Stimulated activated CD8-positive, alpha-beta memory T cell treated with anti-CD3 and anti-CD28 coated beads, Interleukin-2, amount 100 ng/mL, for 48 hours (primary cell): ENCODE measurements at places on chromosomes 11 and 22.

- no peak for DNase-seq
Observed at GRCh38 chr11:116693593-116694348, 79.0 kb downstream of the BUD13 start.

- DNase-seq: no peak
Observed at GRCh38 chr11:30760345-30760744, 174.2 kb upstream of the MPPED2 start.

DNA sequence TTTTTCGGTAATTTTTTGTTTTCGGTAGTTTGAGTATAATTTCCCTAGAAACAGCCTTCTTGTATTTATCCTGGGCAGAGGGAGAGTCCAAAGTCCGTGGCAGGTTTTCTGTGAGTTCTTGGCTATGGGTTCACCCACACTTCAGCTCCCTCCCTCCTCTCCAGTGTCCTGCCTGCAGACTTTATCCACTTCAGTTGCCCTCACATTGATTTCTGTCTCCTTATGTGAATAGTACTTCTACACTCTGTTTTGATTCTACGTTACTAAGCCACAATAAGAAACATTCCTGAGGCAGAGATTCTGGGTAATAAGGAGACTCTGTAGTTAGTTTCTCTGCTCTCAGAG is 868.6 kb downstream of the METTL15 start:
- DNase-seq: no peak

GRCh38 chr11:23725752-23726151 is 771.1 kb upstream of the LUZP2 start:
- DNase-seq: no peak

DNA sequence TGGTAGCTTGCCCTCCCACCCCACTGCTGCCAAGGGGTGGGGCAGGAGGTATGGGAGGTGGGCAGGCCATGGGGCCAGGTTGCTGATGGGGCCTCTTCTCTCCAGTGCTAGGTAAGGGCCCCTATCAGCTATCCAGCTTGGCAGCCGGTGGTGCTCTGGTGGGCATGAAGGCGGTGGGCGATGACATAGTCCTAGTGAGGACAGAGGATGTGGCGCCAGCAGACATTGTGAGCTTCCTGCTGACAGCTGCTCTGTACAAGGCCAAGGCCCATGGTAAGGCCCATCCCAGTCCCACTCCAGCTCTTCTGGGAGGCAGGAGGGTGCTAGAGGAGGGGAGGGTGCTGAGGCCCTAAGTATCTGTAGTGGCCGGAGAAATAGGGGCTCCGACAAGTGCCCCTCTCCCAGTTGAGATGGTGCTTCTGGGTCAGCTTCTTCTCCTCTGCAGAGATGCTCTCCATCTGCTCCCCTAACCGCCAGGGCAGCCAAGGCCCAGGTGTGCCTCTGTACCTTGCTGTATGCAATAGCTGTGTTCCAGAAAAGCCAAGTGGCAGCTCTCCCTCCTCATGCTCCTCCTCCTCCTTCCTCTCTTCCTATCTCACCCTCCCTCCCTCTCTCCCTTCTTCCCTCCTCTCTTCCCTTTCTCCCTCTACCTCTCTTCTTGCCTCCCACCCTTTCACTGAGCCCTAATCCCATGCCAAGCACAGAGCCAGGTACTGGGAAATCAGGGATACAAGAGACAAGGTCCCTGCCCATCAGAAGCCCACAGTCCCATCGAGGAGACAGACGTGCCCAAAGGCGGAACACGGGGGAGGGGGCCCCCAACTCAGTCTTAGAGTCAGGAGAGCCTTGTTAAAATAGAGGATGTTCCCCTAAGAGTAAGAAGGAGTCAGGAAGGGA is 55.3 kb downstream of the OTOG start:
- no peak for DNase-seq

DNA sequence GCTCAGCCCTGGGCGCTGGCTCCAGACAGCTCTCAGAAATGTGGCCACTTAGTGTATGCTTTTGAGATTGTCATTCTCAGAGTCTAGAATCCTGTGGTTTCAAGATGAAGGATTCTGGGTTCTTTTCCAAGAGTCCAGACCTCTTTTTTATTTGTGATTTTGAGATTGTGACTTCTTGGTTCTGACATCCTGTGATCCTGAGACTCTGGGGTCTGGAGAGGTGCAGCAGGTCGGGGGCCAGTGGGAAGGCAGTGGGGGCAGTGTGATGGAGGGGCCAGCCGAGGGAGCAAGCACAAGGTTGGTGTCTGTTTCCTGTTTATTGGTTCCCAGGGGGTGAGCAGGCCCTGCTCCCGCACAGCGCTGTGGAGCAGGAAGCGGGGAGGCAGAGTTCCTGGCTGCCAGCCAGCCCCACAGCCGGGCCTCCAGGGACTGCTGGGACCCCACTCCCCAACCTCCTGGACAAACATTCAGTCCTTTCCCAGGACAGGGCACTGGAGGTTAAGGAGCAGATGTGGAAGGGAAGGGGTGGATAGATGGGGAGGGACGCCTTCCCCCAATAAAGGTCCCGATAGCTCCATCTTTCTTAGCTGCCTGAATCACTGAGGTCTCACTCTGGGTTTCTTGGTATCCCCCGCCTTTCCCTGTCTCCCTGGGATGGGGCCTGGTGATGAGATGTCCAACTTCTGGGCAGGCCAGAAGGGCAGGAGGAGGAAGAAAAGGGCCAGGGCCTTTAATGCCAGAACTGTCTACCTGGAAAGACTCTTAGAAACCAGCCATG is 13.7 kb downstream of the ARHGEF17 start:
- no peak for DNase-seq

DNA sequence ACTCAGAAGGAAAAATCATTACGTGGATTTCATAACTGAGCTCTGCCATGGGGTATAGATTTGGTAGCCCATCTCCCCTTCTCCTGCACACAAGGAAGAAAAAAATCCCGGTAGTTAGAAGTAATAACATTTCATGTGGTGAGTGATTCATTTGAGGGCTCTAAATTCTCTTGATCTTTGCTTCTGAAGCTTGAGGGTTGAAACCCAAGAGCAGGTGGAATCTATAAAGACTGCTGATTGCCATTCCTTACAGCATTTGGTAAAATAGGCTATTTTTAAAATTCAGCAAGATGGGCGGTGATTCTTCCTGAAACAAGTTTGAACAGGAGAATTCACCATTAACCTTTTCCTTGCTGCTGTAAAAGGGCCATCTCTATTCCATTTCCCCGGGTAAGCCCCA is 266.1 kb downstream of the CADM1 start:
- no peak for DNase-seq

- DNase-seq: no peak
Observed at GRCh38 chr11:62538470-62539237, 8.0 kb downstream of the AHNAK start.
